Fibroblast of skin of abdomen (primary cell): ENCODE measurements at places on chromosomes 13 and 19.
A peak's percentile ranks its signal among the peaks of the same experiment; 100 is the strongest.

DNA sequence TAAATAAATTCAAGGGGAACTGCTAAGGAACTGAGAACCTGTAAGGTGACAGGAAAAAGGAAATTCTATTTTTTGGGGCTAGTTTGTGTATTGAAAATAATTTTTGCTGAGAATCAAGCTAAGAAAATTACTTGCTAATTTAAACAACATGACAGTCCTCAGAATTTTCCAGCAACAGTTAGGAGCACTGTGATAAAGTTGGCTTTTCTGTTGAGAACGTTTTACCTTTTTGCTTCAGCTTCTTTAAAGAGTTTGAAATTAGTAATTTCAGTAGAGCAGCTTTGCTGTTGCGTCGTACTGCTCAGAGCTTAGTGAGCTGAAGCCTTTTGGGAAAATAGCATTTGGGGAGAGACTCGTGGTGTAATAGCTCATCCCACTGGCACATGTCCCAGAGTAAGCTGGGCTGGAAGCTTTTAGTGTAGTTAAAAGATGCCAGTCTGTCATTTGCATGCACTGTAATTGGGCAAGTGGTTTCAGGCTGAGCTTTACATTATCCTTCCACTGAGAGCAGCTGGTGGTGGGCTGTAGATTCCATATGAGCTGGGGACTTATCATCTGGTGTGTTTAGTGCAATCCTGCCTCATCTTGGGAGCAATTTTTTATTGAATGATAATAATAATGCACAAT is 69.8 kb downstream of the LRCH1 start:
- DNase-seq = peak; percentile 84

GRCh38 chr19:5903624-5904351 is at the start of gene NDUFA11:
Gene NDUFA11 (minus strand): TSS chr19:5903790. CDS start chr19:5903708, 82 bp downstream.
- DNase-seq = peak; percentile 96

- DNase-seq = no peak
Measured at GRCh38 chr19:41356984-41357739, 3.4 kb upstream of the TGFB1 start.

GRCh38 chr13:32454886-32455593 is 27.1 kb upstream of the N4BP2L1 start:
- no peak for DNase-seq

GRCh38 chr13:79987761-79988160 is 353.2 kb downstream of the SPRY2 start:
- no peak for DNase-seq

GRCh38 chr13:27572234-27572901 is 48.0 kb downstream of the LNX2 start:
- DNase-seq = no peak

DNA sequence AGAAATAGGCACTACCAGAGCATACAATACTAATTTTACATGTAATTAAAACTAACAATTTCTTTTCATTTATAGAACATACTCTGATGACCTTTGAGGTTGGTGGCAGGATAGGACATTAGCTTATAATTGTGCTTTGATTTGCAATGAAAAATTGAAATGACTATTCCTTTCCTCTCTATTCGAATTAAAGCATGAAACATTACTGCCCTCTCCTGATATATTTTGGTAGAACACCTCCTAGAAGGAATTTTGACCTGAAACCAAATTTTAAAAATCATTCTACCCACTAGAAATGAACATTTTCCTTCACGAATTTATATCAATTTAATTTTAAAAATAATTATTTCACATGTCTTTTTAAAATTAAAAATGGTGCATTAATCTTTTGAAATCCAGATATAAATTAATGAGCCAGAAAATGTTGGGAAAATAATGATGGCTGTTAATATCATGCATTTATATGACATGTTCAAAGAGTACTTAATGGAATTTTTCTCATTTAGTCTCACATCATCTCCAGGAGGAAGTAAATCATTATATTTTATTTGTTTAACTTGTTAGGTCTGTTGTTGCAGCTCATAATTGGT is 556.3 kb upstream of the ARGLU1 start:
- peak; percentile 19 for DNase-seq

DNA sequence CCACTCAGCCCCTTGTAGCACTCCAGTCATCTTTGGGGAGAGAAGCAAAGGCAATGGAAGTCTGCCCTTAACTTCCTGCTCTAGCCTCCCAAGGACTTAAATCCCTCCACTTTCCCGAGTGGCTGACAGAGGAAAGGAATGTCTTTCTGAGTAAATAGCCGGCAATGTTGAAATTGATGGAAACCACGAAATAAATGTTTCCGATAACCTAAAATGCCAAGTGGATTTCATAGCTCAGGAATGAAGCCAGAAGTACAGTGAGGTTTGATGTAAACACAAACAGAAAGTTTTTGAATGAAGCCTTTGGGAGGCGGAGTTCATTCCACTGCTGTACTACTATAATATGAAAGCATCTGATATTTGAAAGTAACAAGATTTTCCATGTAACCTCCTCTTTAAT is 14.0 kb upstream of the TBC1D4 start:
- peak; percentile 84 for DNase-seq

GRCh38 chr13:41780715-41781706 is 179.9 kb downstream of the VWA8 start:
- peak; percentile 95 for DNase-seq

DNA sequence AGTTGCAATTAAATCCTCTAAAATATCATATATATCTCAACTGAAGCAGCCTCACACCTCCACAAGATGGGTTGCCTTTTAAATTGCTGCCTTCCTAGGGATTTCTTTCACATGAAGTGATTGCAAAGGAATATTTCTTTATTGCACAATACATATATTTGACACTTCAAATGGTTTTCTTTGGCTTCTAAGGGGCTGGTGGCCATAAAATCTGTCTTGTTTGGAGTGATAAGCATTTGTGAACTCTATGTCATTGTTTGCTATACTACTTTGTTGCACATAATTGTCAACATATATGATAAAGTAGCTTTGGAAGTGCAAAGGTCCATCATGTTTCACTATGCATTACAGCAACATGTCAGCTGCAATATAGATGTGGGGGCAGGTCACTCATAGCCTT is 2380.9 kb downstream of the PCDH9 start:
- DNase-seq = no peak

GRCh38 chr19:12786141-12786870 is 5.0 kb upstream of the JUNB start:
- no peak for DNase-seq

- no peak for DNase-seq
Measured at GRCh38 chr13:96377835-96378234, 287.9 kb downstream of the HS6ST3 start.

GRCh38 chr19:17391371-17392151 is 2.4 kb downstream of the CCDC194 start:
- DNase-seq = no peak

GRCh38 chr13:29522044-29522685 is 73.3 kb downstream of the SLC7A1 start:
- DNase-seq = peak; percentile 96

GRCh38 chr19:38291855-38292254 is 12.2 kb upstream of the C19orf33 start:
- DNase-seq = no peak

DNA sequence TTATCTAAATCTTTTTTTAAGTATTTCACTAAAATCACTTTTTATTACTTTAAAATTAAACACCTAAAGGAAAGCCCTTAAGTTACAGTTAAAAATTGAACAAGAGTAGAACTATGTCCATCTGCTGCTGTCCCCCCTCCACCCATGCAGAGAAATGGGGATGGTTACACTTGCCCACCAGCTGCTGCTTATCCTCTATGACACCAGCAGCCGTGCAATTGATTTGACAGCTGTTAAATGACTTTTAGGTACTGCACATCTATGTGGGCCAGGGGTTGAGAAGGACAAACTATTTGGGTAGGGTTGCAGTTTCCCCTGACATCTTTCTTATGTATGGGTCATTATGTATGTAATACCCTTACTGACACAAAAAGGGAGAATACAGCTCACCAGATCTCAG is 77.2 kb downstream of the TBC1D4 start:
- DNase-seq = no peak

DNA sequence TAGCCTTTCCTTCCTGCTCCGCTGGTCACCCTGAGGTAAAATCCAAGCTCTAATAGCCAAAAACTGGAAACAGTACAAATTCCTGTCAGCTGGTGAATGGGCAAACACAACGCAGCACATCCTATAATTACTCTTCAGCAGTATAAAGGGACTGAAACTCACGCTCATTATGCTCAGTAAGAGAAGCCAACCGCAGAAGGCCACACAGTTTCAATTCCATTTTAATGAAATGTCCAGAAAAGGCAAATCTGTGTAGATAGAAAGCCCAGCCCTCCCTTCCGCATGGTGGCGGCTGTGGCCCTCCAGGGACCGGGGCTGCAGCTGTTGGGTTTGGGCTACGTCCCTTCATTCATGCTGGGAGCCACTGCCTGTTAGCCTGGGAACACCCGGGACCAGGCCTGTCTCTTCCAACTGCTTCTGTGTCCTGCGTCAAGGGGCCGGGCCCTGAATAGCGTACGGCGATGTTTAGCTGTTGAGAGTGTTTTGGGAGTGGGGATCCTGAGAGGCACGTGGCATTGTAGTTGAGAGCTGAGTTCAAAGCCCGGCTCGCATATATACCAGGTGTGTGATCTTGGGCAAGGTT is 23.5 kb downstream of the NKPD1 start:
- no peak for DNase-seq

DNA sequence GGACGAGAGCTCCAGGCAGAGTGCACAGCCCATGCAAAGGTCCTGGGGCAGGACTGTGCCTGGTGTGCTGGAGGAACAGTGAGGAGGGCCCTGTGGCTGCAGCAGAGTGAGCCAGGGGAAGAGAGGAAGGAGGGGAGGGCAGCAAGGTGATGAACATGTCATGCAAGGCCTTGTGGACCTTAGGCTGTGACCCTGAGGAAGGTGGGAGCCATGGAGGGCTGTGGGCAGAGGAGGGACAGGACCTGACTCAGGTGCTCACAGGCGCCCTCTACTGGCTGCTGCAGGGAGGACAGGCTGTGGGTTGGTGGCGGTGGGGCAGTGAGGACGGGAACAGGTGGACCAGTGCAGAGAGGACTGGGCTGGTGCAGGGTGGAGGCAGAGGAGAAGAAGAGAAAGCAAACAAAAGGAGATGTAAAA is 170.3 kb downstream of the PTPRS start:
- no peak for DNase-seq

DNA sequence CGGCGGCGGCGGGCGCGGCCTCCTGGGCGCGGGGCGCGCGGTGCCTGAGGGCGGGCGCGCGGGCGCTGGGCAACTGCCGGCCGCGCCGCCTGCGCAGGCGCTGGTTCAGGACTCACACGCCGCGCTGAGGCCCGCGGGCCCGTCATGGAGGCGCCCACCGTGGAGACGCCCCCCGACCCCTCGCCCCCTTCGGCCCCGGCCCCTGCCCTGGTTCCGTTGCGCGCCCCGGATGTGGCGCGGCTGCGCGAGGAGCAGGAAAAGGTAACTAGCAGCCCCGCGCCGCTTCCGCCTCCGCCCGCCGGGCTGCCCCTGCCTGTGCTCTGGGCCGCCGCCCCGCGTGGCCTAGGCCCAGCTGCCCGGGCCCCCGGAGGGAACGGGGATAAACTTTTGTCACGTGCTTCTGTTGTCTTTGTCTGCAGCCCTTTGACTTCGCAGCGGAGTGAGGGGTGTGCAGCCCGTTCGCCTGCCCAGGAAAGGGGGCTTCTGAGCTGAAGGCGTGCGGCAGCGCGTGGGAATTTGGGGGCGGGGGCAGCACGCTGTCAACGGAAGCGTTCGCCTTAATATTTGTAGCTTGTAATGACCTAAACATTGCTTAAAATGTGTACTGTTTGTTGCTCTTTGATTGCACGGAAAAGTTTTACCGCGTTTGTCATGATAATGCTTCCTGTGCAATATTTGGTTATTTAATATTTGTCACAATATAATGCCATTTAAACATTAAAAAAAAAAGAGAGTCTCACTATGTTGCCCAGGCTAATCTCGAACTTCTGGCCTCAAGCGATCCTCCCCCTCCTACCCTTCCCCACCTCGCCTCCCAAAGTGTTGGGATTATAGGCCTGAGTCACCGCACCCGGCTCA is 594 bp downstream of the URI1 start:
- DNase-seq = no peak

DNA sequence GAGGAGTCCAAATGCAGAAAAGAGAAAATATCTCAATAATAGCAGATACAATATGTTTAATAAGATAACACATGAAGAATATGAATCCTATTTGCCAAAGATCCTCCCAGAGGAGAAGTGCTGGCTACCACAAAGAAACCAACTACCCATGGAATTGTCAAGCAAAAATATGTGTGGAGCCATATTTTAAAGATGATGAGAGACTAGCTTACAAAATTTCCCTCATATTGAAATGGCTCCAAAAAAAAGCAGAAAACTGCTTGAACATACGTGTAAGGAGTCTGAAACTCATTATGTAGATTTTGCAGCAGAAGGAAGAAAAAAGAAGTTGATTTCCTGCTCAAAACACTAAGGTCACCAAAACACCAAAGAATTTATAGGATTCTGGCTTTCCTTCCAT is 94.2 kb downstream of the USP12 start:
- DNase-seq = peak; percentile 20

DNA sequence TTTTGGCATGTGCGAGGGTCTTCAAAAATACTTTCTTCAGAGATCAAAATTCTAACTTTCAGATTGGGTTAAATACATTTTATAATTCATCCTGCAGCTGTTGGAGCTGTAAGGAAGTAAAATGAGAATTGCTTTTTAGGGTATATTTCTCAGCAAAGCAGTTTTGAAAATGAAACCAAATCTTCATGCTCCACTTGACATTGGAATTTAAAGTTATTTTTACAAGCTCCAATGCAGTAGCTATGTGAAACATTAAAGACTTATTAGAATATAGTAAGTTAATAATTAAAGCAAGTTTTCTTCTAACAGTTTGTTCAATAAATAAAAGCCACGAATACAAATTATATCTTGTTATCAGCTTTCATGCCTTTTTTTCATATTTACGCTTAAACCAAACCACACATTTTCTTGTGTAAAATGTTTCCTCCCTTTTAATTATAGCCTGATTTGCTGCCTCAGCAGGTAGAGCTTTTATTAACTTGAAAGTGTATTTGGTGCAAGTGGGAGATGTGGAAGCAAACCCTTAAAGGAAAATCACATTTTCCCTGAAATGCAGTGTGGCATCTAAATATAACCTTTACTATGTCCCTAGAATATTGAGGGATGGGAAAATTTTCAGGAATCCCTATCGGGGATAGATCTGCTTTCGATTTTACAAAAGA is 12.4 kb upstream of the MICU2 start:
- no peak for DNase-seq

- DNase-seq = no peak
Measured at GRCh38 chr13:106526738-106527444, 8.6 kb downstream of the EFNB2 start.

- DNase-seq = no peak
Measured at GRCh38 chr13:21932996-21933395, 262.1 kb downstream of the FGF9 start.

DNA sequence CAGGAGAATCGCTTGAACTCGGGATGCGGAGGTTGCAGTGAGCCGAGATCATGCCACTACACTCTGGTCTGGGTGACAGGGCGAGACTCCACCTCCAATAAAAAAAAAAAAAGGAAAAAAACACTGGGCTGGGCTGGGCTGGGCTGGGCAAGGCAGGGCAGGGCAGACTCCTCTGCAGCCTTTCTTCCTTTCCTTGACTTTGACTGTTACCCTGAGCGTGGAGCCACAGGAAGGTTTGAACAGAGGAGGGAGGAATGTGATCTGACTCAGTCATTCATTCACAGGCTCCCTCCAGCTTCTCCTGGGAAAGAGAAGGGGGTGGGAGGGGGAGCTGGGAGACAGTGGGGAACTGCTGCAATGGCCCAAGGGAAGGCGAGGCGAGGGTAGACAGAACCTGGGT is 2.7 kb upstream of the ACTN4 start:
- no peak for DNase-seq
